CD4-positive, CD25-positive, alpha-beta regulatory T cell (primary cell): ENCODE measurements at places on chromosomes 11 and 22. TPM values are rescaled to one million over a fixed set of nuclear protein-coding genes. Genes with fewer than 3 reads are reported as not detected.

GRCh38 chr11:111756097-111756496 lies 10.1 kb downstream of the PPP2R1B start:
- no peak for DNase-seq

GRCh38 chr11:111788051-111788450 lies 21.9 kb upstream of the PPP2R1B start:
- no peak for DNase-seq

Gene CRYBA4
- total RNA-seq, result not detected

Gene KLHL22
- total RNA-seq, result 55.6 TPM

DNA sequence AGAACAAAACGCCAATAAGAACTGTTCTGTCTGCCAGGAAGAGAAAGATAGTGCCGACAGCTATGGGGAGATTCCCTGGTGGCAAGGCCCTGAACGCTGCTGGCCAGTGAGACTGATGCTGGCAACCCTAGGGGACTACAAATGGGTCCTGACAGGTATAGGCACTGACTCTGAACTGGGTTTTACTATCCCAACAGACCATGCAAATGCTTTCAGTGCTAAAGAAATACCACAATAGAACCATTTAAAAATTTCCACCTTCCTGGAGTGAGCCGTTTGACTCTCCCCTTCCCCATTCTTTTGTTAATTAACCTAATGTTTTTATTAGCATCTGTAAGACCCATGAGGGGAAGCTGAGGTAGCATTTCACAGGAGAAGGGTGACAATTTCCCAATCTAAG lies 25.7 kb downstream of the USP28 start:
- no peak for DNase-seq

GRCh38 chr11:110526323-110526722 lies 96.6 kb downstream of the FDX1 start:
- peak; percentile 4 for DNase-seq

DNA sequence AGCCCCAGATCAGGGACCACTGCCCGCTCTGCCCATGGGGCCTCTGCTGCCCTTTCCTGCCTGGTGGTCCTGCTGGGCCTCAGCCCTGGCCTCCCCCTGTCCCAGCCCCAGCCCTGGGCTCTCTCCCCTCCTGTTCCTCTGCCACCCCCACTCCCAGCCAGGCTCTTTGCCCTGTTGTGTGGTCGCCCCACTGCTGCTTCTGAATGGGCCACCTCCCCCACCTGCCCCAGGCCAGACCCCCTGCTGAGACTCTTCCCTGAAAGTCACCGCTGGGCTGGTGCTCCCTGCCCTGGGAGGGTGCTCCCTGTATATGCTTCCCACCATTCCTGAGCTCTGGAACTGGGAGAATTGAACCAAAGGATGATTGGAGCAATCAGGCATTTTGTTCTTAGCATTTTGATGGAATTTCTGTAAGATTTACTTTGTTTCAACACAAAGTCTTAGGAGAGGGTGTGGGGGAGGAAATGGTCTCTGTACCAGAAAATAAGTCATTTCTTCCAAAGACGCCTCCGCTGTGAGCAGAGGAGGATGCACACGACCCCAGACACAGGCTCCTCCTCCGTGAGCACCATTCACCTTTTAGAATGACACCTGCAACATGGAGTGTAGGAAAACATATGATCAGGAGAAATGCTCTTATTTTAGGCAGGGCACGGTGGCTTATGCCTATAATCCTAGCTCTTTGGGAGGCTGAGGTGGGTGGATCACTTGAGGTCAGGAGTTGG lies 5.2 kb downstream of the APOBEC3B start:
- DNase-seq, result no peak

Gene CRYAB
- not detected for total RNA-seq

DNA sequence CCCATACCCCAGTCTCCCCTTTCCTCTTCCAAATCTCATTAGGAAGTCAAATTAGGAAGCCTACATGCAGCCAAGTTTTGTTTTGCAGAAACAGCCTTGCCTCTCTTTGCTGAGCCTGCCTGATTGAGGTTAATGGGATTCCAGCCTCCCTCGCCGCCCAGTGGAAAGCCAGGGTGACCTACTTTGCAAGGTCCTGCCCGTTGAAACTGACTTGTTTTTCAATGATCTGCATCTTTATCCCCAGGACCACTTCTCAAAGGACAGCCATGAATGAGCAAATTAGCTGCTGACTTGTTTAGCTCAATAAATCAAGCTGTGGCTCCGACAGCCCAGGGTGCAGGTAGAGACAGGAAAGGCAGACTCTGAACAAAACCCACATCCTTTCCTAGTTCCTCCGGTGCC lies 110.4 kb downstream of the RRAS2 start:
- peak; percentile 69 for DNase-seq

Gene IL17RA
- total RNA-seq, result 48.2 TPM

DNA sequence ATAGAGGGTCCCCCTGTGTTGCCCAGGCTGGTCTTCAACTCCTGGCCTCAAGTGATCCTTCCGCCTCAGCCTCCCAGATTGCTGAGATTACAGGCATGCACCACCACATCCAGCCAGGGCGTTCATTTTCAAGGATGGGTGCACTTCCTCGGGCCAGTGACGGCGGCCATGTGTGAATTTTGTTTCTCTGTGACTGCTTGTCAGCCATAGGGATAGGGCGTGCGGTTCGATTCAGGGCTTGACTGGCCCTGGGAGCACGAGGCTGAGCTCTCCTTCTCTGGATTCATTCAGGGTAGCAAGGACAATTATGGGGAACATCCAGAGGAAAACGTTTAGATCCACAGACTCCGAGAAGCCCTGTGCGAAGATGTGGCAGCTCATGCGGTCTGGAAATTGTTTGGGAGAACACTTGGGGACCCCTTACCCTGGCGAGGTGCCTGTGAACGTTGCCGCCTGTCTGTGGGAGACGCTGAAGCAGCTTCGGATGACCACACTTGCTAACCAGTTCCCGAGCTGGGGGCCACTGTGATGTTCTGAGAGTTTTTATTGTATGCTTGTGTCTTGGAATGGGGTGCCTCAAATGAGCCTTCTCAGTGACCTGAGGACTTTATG lies 2.9 kb downstream of the PTDSS2 start:
- DNase-seq, result no peak

Gene TMEM132A
- total RNA-seq, result not detected

DNA sequence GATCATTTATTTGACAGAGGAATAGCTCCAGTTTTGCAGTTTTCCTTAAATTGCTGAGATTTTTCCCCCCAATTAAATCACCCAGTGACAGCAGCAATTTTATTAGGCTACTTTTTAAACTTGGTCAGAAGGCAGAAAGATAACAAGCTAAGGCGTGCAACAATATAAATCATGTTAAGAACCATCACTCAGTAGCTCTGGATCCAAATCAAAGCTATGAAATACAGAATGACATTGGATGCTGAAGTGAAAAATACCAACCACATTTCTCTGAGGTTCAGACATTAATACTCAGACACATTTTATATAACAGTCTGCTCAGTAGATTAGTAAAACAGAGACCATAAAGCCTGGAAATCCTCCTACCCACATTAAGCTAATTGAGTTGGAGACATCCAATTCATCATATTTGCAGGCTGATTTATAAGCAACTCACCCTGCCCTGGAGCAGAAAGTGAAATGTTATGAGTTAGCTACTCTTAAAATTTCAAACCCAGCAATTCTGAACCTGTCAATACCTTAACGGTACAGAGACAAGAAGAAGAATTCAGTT lies 1108.4 kb downstream of the DLG2 start:
- DNase-seq, result no peak

DNA sequence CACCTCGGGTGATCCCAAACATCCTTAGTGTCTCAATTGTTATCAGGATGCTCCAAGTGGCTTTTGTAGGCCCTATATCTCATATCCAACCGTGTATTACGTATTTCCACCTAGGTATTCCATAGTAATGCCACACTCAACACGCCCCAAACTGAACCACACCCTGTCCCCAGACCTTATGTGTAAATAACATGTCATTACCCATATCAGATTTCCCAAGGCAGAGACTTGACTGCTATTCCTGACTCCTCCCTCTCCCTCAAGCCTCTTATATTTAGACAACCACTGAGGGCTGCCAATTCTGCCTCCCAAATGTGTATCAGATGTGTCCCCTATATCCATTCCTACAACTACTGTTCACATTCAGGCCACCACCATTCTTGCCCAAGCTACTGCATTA lies 132.8 kb upstream of the NCAM1 start:
- DNase-seq, result no peak

DNA sequence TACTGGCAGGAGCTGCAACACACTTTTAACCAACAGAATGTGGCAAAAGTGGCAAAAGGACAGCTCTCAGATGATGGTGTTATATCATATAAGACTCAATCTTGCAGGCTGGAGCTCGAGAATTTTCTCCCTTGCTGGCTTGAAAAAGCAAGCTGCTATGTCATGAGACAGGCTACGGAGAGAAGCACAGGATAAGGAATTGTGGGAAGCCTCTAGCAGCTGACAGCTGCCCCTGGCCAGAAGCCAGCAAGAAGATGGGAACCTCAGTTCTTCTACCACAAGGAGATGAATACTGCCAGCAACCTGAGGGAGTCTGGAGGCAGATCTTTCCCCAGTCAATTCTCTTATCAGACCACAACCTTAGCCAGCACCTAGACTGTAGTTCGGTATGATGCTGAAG lies 24.6 kb downstream of the FXYD6 start:
- no peak for DNase-seq

- no peak for DNase-seq
These were observed 7.7 kb downstream of the VWCE start for GRCh38 chr11:61287338-61287977.

Gene SELENOM
- 30.6 TPM for total RNA-seq

DNA sequence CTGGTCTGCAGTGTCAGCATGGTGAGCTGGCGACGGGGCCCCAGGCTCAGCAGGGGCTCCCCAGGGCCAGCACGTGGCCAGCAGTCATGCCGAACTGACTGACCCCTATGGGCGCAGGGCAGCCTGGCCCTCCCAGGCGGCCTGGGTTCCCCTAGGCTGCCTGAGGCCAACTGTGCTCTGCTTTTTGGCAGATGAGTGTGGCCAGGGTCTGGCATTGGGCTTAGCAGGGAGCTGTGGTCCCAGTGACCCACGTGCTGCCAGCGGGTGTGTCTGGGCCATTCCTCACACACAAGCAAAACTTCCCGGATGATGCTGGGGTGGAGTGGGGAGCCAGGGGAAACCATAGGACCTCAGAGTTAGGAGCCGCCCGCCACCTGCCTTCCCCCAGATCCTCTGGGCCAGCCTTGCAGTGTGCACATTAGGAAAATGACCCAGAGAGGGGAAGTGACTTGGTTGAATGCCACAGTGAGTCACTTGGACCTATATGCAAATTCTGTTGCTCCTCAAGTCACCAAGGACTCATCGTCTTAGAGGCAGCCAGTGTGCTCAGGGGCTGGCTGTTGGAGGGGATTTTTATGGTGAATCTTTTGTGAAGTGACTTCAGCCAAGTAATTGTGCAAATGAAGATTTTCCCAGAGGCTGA lies 6.5 kb downstream of the ADORA2A start:
- no peak for DNase-seq
